ENCODE measurements at places on chromosomes 16 and 17. TPM values are rescaled to one million over a fixed set of nuclear protein-coding genes. Genes with fewer than 3 reads are reported as not detected.

Gene TNFRSF13B
- total RNA-seq = not detected

Gene DCUN1D3
- total RNA-seq = 15.6 TPM

Gene MMP28
- total RNA-seq = 10.3 TPM

Gene KRTAP1-5
- total RNA-seq = not detected

Gene PRSS21
- not detected for total RNA-seq

Gene PLA2G15
- total RNA-seq = 27.4 TPM

Gene DPEP3
- not detected for total RNA-seq

- DNase-seq = no peak
Measured at GRCh38 chr16:75045424-75045823, 46.6 kb downstream of the ZNRF1 start.

DNA sequence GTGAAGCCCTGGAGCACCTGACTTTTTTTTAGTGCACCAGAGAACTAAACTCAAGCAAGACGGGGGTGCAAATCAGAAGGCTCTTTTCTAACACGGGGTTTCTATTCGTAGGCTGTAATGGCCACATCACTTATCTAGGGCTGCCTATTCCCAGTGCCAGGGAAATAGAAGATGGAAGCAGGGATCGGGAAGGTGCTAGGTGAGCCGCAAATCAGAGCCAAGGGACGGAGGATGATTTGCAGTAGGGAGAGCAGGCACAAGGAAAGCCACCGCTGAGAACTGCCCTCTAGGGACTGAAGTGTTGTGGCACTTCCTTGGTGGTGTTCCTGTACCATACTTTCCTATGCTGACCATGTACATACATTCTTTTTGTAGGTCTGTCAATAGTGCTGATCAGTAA, 7.8 kb upstream of the SLC46A1 start:
- no peak for DNase-seq

DNA sequence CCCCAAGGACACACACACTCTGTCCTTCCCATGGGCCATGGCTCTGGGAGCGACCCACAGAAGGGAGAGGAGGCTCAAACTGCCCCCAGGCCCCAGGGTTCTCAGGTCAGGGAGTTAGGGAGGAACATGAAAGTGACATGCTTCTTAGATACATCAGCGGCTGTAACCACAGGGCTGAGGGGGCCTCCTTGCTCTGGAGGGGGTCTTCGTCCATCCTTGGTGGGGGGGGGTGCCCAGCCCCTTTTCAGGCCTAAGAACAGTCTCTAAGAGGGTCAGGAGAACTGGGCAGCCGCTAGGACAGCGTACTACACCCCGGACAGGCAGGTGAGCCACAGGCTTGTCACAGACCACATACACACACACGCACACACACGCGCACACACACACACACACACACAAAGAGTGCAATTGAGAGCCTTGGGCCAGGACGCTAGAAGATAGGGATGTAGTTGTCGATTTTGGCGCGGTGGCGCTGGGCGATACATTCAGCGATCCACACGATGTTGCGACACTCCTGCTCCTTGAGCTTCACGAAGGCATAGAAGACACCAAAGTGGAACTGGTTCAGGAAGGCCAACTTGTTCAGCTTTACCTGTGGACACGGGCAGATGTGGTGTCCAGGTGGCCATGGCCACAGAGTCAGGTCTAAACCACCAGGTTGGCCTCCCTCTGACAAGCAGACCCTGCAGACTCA, 7.3 kb downstream of the HSD11B2 start:
- no peak for DNase-seq

DNA sequence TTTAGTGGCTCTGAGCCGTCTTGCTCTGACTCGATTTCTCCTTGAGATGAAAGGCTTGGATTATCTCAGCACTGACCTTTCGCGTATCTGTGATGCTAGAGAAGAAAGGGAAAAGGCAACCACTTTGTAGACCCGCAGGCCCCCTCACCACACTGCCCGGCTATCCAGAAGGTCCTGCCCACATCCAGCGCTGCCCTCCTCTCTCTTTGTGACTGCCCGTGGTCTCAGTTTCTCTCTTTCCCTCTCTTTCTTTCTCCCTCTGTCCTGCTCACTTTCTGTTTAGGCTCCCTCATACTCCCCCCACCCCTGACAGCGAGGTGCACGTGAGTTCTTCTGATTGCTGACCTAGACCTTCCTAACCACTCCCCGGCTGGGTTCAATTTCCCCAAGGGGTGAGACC, 12.8 kb upstream of the TBX21 start:
- DNase-seq = no peak

GRCh38 chr17:41417576-41418015, 6.8 kb downstream of the KRT37 start:
- no peak for DNase-seq

DNA sequence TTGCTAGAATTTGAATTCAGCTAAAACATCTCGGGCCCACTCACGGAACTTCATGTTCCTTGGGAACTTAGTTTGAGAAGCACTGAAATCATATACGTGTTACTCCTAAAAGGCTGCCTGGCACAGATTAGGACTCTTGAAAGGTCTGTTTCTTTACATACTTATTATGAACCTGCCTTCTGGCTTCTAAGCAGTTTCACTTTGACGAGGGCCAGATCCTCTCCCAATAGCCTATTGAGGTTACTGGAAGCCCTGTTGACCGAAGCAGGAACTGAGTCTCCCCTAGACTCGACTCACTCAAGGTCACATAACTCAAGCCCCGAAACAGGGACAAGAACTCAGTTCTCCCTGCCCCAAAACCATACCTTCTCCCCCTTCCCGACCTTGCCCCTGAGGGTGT, 121.9 kb upstream of the PLCG2 start:
- DNase-seq = no peak

DNA sequence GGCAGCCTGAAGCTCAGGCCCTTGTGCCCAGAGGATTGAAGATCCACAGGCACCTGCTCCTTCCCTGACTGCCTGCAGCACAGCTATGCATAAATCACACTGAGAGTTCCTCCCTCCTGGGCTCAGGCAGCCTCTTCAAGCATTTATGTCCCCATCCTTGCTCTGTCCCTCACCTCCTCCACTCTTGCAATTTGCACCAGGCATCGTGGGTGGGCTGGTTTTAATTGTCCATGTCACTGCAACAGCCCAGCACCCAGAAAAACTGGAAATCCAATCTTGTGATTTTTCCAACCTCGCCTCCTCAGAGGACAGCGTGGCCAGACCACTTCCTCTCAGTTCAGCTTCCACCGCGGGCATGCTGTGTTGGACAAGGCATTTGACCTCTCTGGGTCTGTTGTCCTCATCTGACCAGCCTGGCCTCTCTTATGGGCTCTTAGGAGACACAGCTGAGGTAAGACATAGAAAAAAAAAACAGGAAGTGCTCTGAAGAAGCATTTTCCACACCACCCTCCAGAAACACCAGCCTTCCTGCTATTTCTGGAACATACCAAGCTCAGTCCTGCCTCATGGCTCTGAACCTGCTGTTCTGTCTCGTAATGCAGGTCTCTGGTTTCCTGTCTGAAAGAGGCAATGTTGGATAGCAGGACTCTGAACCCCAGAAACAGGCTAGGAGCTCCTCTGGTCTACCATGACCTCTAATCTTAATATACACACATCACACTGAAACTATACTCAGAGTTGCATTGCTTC, 8.3 kb downstream of the TMEM114 start:
- no peak for DNase-seq

Data from left cardiac atrium (tissue), 4 donors.